ENCODE measurements at places on chromosomes 1 and 21.

- no peak for DNase-seq
Measured at GRCh38 chr1:14896381-14897079, 257.0 kb upstream of the TMEM51 start.

- DNase-seq = no peak
Measured at GRCh38 chr1:49333906-49334305, 557.2 kb upstream of the BEND5 start.

GRCh38 chr1:109281680-109282496, 1.1 kb downstream of the PSRC1 start:
- DNase-seq = no peak

DNA sequence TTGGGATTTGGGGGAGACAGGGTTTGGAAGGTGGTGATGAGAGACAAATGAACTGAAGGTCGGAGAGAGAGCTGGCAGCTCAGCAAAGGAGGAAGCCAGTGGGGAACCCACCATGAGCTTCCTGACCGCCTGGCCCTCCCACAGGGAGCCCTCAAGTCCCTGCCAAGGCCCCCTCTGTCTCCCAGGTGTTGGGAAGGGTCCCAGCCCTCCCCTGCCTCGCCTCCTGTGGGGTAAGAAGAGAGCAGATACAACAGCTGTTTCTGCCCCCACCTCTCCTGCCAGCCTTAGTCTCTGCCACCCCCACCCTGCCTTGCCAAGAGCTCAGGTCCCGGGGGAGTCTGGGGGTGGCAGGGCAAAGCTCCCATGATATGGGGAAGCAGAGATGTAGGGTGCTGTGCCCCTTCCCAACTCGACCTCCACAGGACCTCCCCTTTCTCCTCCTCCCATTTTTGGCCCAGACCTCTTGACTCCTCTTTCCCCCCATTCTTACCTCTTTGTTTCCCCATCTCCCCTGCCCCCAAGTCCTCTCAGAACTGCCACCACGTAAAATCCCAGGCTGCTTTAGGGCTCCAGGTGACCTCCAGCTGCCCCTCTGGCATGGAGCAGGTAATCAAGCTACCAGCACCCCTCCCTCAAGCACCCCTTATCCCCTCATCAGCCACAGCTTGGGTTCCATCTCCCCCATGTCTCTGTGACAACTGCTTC, 556 bp downstream of the S100A1 start:
- no peak for DNase-seq

- no peak for DNase-seq
Measured at GRCh38 chr1:41878495-41878894, 40.2 kb downstream of the HIVEP3 start.

DNA sequence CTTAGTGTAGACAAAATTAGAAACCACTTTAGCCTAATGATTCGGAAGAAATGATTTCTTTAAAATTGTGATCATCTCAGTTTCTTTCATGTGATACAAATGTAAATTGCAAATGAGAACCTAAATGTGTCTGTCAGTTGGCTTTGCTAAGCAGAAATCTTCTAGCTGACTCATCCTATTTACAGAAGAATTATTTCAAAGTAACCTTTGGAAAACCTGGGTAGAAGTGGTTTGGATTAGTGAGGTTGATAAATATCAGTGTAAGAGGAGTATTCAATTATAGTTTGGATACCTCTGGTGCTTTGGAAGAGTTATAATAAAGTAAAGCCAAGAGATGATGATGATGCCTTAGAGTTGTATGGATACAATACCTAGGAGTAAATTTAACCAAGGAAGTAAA, 37.4 kb downstream of the CC2D1B start:
- no peak for DNase-seq

DNA sequence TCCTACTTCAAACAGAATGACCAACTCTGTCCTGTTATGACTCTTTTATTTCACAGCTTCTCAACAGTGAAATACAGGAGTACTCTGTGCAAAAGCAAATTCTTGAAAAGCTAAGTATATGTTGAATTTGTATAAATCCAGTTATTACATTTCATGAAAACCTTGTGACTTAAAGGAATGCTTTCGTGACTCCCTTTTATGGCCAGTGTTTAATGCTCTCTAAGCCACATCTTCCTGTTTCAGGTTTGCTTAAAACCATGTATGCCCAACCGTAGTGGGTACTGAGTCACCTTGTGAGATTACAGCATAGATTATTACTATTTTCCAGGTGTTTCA, 40.2 kb upstream of the KIF1B start:
- DNase-seq = peak; percentile 10

- DNase-seq = no peak
Measured at GRCh38 chr1:197614916-197615692, 160.2 kb downstream of the DENND1B start.

GRCh38 chr1:14689996-14690615, 91.6 kb downstream of the KAZN start:
- no peak for DNase-seq

DNA sequence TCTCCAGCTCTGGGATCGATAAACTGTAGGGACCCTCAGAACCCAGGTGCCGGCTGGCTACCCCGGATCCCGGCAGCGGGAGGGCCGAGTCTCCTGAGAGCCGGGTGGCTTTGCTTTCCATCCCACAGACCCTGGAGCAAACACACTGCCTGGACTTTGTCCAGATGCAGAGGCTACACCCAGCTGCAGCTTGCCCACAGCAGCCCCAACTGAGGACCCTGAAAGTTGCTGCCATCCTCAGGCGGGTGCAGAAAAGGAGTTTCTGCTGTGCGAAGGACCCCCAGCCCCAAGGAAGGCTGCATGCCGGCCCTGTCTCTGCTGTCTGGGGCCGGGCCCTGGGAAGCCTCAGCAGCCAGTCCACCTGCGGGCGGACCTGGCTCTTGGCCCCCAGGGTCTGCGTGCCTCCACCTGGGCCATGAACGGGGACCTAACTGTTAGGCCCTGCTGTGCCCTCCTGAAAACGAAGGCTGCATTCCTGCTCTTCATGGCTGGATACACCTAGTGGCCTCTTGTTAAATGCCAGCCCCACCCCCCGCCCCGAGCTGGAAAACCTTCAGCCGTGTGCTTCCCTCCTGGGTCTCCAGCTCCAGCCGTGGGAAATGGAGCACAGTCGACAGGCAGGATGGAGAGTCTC, 97.5 kb upstream of the ARHGEF16 start:
- no peak for DNase-seq

- DNase-seq = no peak
Measured at GRCh38 chr1:231818337-231818736, 191.7 kb downstream of the DISC1 start.

DNA sequence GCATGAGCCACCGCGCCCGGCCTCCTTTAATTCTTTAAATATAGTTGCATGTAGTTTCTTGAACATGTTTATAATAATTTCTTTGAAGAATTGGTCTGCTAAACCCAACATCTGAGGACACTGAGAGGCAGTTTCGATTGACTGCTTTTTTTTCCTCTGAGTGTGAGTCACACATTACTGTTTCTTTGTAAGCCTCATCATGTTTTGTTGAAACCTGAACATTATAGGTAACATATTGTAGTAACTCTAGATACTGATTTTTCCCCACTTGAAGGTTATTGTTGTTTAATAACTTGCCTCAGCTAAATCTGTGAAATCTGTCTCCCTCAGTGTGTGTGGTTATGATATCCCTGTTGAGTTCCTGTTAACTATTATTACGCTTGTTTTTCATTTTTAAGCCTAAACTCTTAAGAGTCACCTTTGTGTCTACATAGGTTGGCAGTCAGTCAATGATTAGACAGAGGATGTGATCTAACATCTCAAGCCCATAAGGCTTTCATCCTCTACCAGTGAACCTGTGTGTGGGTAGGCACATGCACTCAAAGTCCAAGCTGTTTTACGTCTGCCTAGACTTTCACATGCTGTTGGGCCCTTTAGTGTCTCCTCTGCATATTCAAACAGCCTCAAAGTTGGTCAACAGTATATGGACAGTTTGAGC, 155.5 kb downstream of the KCNH1 start:
- DNase-seq = peak; percentile 76

- DNase-seq = no peak
Measured at GRCh38 chr1:101444381-101444780, 207.6 kb downstream of the S1PR1 start.

- DNase-seq = peak; percentile 12
Measured at GRCh38 chr1:50929376-50929958, 30.6 kb downstream of the FAF1 start.

- DNase-seq = no peak
Measured at GRCh38 chr1:216047811-216048572, 375.3 kb downstream of the USH2A start.

GRCh38 chr1:5164158-5164557, 509.7 kb downstream of the AJAP1 start:
- peak; percentile 12 for DNase-seq

GRCh38 chr1:96498744-96499340, 222.7 kb upstream of the PTBP2 start:
- DNase-seq = no peak

- peak; percentile 21 for DNase-seq
Measured at GRCh38 chr1:9717193-9718005, 65.9 kb downstream of the PIK3CD start.

GRCh38 chr1:211192227-211192626, 58.3 kb upstream of the KCNH1 start:
- DNase-seq = no peak

DNA sequence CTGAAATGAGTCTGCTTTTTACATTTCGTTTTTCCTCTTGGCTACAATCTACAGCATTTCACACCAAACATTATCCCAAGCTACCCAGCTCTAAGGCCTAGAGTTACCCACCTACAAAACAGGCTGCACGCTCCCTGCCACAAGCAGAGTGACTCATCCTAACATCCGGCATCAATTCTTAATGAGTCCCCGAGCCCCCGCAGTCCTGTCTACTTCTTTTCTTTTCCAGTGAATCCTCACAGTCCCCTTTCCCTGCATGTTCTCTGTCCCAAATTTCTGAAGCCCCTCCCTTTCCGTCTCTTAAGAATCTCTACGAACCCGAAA, 650 bp downstream of the PCNX2 start:
- DNase-seq = peak; percentile 50

- no peak for DNase-seq
Measured at GRCh38 chr1:219897914-219898313, 30.4 kb downstream of the SLC30A10 start.

DNA sequence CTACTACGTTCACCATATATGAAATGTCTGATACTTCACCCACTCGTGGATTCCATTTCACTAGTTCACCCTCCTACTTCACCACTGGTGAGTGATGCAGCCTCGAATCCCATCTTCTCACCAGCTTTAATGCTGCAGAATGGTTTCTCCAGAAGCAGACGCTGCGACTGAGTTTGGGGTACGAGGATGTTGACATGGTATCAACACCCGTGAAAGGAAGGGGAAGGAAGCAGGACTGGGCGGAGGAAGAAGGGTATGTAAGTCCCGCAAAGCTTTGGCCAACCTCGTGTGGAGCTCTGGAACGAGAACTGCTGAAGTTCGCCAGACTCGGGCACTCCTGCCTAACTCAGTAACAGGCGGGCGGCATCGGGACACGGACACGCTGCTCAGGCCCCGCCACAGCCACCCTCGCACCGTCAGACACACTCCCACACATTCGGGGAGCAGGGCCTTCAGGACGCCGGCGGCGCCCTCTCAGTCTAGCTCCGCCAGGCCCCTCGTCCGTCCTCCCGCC, 833 bp upstream of the DIP2A start:
- DNase-seq = no peak

GRCh38 chr1:116875391-116875790, 34.3 kb upstream of the PTGFRN start:
- no peak for DNase-seq

GRCh38 chr1:40973912-40974311, 5.6 kb upstream of the CTPS1 start:
- no peak for DNase-seq

- no peak for DNase-seq
Measured at GRCh38 chr1:197073978-197074377, 6.9 kb upstream of the F13B start.

All from kidney epithelial cell (primary cell).